GM12878 (cell line): ENCODE measurements at places on chromosomes 2 and 18. TPM values are rescaled to one million over a fixed set of nuclear protein-coding genes. Genes with fewer than 3 reads are reported as not detected.

Gene LTBP1
- polyA plus RNA-seq: 0.18 and 0.19 TPM in 2 replicates

Gene RGPD3
- polyA plus RNA-seq: 0.03 and 0.09 TPM in 2 replicates

Gene MREG
- polyA plus RNA-seq: 28.6 and 31.4 TPM in 2 replicates

Gene CHRND
- polyA plus RNA-seq: not detected in 2 replicates

GRCh38 chr2:176178038-176178756, 10.3 kb upstream of the HOXD1 start:
- no peaks in the 10 kb centered on the region for H3K36me3 ChIP-seq
- DNase-seq: no peak
- H3K4me3 ChIP-seq: no peak overlapping the region
- H3K27me3 ChIP-seq: peaks cover 8% of the 10 kb centered on the region

- H3K27ac ChIP-seq: no peak overlapping the region
- no peak overlapping the region for H3K4me3 ChIP-seq
- H3K36me3 ChIP-seq: no peaks in the 10 kb centered on the region
- no peaks in the 10 kb centered on the region for H3K4me1 ChIP-seq
- H3K27me3 ChIP-seq: no peaks in the 10 kb centered on the region
- DNase-seq: no peak
Measured at GRCh38 chr2:108128249-108128648, 111.5 kb upstream of the SULT1C3 start.

DNA sequence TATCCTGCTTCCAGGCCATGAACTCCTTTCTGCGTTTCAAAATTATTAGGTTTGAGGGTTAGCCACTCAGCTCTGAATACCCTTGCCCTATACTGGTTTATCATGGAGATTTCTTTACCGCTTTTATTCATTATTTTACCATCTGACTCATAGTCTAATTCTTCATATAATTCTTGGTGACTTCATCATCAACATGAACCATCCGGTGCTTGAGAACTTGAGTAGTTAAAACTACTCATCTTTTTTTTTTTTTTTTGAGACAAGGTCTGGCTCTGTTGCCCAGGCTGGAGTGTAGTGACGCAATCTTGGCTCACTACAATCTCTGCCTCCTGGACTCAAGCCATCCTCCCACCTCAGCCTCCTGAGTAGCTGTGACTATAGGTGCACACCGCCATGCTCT, 94.2 kb upstream of the LHCGR start:
- H3K27ac ChIP-seq: no peak overlapping the region
- H3K27me3 ChIP-seq: no peaks in the 10 kb centered on the region; the same call in 1 of the 2 replicates
- no peaks in the 10 kb centered on the region for H3K4me1 ChIP-seq
- H3K36me3 ChIP-seq: no peaks in the 10 kb centered on the region

GRCh38 chr2:67389286-67389685, 7.8 kb upstream of the ETAA1 start:
- H3K4me3 ChIP-seq: no peak overlapping the region
- no peak overlapping the region for H3K27ac ChIP-seq
- H3K27me3 ChIP-seq: no peaks in the 10 kb centered on the region
- no peak for DNase-seq
- no peaks in the 10 kb centered on the region for H3K36me3 ChIP-seq

- no peaks in the 10 kb centered on the region for H3K36me3 ChIP-seq
- no peaks in the 10 kb centered on the region for H3K4me1 ChIP-seq
- no peak for DNase-seq
- H3K4me3 ChIP-seq: no peak overlapping the region
- H3K27me3 ChIP-seq: no peaks in the 10 kb centered on the region
- H3K27ac ChIP-seq: no peak overlapping the region
Measured at GRCh38 chr2:176914371-176914770, 298.2 kb upstream of the HNRNPA3 start.
